ENCODE measurements at places on chromosomes 12 and 14.
A peak's percentile ranks its signal among the peaks of the same experiment; 100 is the strongest.

- peak; percentile 10 for DNase-seq
Observed at GRCh38 chr12:124165695-124166094, 129.2 kb upstream of the RFLNA start.

DNA sequence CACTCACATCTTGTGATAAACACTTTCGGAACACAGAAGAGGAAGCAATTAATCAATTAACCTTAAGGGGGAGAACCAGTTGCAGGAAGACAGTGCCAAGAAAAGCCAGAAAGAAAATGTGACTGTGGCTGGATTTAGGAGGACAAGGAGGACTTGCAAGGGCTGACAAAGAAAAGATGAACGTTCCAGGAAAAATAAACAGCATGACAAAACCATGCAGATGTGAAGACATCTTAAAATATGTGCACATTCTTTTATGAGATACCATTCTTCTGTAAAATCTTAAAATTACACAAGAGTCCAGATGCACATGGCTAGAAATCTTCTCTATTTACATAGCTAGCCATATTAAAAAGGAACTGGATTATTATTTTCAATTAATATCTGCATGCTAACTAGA is 33.4 kb downstream of the KITLG start:
- no peak for DNase-seq

- DNase-seq: no peak
Observed at GRCh38 chr14:76117789-76118484, 33.8 kb upstream of the GPATCH2L start.

DNA sequence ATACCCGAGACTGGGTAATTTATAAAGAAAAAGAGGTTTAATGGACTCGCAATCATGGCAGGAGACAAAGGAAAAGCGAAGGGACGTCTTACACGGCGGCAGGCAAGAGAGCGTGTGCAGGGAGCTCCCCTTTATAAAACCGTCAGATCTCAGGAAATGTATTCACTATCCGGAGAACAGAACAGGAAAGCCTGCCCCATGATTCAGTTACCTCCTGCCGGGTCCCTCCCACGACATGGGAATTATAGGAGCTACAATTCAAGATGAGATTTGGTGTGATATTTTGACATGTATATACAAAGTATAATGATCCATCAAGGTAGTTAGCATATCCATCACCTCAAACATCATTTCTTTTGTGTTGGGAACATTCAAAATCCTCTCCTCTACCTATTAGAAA is 2.3 kb upstream of the CDCA4 start:
- DNase-seq: peak; percentile 54

DNA sequence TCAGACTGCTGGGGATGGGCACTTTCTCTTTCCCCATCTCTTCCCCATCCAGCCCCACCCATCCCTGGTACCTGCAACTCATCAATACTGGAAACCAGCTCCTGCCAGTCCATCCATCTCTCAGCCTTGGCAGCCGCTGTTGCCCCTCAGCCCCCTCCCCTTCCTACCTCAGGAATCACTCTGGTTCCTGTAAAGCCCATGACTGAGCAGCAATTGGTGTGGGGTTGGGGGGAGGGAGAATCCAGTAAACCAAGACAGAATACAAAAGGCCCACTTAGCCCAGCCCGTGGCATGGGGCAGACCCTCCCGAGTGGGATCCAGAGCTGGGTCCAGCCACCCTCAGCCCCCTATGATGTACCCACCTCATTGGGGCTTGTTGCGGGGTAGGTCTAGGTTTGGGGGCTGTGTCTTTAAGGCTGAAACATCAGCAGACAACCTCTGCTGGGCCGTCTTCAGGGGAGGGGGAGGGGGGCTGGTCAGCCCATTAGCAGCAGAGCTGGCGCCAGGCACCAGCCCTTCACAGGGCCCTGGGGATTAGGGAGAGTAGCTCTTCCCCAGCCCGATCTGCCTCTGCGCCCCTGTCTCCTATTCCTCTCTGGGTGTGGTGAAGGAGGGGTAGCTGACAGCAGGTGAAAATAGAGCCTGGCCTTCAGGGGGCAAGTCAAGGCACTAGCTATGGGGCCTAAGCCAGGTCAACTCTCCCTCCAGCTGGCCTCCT is 702 bp upstream of the PRPH start:
- no peak for DNase-seq

DNA sequence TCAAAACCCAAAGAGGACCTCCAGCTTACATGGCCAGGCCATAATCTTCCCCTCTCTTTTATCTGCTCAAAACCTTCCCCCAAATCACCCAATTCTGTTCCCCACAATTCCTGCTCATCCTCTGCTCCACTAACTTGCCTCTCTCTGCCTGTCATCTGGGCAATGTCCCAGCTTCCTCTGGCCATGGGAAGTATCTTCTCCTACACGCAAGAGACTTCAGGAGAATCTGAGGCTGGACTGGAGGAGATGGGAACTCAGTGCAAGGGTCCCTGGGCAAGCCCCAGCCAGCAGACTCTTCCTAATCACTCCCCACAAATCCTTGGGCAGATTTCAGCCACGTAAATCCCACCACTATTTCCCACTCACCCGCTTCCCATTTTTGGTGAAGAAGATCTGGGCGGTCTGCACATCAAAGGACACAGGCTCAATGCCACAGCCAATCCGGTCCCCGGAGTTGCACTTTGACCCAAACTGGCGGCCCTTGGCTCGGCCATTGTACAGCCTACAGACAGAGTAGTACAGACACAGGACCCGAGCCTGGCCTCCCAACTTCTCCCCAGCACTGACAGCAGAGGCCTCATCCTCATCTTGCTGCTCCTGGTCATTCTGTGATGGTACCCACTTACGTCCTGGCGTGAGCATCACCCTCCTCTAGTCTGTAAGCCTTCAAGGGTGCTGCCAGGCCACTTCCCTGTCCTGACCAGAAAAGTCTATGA is 4.7 kb downstream of the SPRYD3 start:
- DNase-seq: no peak
